ENCODE measurements at places on chromosomes 11 and 22. TPM values are rescaled to one million over a fixed set of nuclear protein-coding genes. Genes with fewer than 3 reads are reported as not detected.

PTPN5 gene
- not detected for total RNA-seq

FDXACB1 gene
- total RNA-seq = 1.3 TPM

SCUBE2 gene
- total RNA-seq = 5.0 TPM

EFCAB6 gene
- 1.1 TPM for total RNA-seq

GRCh38 chr22:32050678-32051515 is 7.8 kb downstream of the SLC5A1 start:
- H3K4me1 ChIP-seq = peaks cover 8% of the 10 kb centered on the region
- DNase-seq = no peak
- H3K4me3 ChIP-seq = no peak overlapping the region
- H3K36me3 ChIP-seq = no peaks in the 10 kb centered on the region

GRCh38 chr11:10931761-10932670 is 74.2 kb upstream of the ZBED5 start:
- H3K4me1 ChIP-seq = peaks cover 43% of the 10 kb centered on the region
- H3K27me3 ChIP-seq = no peaks in the 10 kb centered on the region
- H3K27ac ChIP-seq = peak overlapping the region; percentile 98
- H3K4me3 ChIP-seq = peak overlapping the region; percentile 89

DNA sequence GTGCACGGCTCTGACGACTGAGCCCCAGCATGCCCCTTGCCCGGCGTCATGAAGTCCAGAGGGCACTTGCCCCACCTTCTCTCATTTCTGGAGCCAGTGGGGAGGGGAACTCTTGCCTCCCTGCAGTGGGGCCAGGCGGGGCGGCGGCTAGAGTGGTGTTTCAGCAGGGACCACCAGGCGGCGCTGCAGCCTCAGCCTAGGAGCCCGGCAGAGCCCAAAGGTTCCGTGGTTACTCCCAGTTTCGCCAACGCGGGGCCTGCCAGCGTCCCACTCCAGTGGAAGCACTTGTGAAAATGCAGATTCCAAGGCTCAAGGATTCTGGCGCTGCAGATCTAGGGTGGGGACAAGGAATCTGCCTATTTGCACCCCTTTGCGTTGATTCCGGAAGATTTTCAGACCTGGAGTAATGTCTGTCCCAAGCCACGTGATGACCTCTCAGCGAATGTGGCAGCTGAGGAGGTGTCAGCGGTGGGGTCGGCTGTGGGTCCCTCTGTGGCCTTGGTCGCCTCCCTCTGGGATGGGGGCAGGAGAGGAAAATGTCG is 55.7 kb downstream of the CD82 start:
- peaks cover 4% of the 10 kb centered on the region for H3K27me3 ChIP-seq
- peaks cover 4% of the 10 kb centered on the region for H3K4me1 ChIP-seq
- no peak overlapping the region for H3K27ac ChIP-seq
- no peaks in the 10 kb centered on the region for H3K36me3 ChIP-seq

DNA sequence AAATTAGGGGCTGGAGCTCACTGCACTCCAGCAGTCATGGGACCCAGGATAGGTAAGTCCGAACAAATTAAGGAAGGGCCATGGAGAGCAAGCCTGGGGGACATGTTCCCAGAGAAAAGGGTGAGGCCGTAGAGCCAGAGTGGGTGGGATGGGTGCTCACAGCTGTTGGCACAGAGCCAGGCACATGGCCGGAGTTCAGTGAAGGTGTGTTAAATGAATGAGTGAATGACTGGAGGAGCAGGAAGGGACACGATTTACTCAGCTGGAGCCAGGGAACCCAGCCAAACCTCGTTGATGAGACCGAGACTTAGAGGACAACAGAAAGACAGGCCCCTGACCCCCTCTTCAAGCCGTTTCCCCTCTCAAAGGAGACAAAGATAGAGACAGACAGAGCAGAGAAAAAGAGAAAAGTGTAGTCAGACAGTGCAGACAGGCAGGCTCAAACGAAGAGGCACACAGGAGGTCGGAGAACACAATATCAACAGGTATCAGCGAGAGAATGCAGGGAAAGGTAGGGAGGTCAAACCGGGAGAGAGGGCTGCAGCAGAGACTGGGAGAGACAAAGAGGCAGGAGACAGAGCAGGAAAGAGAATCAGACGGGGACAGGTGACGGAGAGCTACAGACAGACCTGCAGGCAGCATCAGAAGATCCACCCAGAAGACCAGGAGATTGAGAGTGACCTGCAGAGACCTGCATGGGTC is 590 bp downstream of the SLCO2B1 start:
- H3K4me3 ChIP-seq = no peak overlapping the region
- peaks cover 9% of the 10 kb centered on the region for H3K4me1 ChIP-seq
- no peak for DNase-seq
- peaks cover 16% of the 10 kb centered on the region for H3K27me3 ChIP-seq

GRCh38 chr22:24157822-24158135 is 23.5 kb upstream of the SUSD2 start:
- H3K27me3 ChIP-seq = no peaks in the 10 kb centered on the region
- peak overlapping the region; percentile 83 for H3K4me3 ChIP-seq
- H3K36me3 ChIP-seq = no peaks in the 10 kb centered on the region
- peaks cover 40% of the 10 kb centered on the region for H3K4me1 ChIP-seq

GRCh38 chr11:29809121-29809520 is 207.7 kb downstream of the KCNA4 start:
- H3K4me3 ChIP-seq = no peak overlapping the region
- peaks cover 3% of the 10 kb centered on the region for H3K4me1 ChIP-seq

GRCh38 chr11:5701055-5701577 is 11.5 kb downstream of the TRIM22 start:
- no peak overlapping the region for H3K4me3 ChIP-seq
- H3K36me3 ChIP-seq = peaks cover 44% of the 10 kb centered on the region
- no peak for DNase-seq
- H3K4me1 ChIP-seq = peaks cover 4% of the 10 kb centered on the region
- H3K27ac ChIP-seq = no peak overlapping the region
- H3K27me3 ChIP-seq = no peaks in the 10 kb centered on the region
